ENCODE measurements at places on chromosomes 6 and 20.
A peak's percentile ranks its signal among the peaks of the same experiment; 100 is the strongest.

DNA sequence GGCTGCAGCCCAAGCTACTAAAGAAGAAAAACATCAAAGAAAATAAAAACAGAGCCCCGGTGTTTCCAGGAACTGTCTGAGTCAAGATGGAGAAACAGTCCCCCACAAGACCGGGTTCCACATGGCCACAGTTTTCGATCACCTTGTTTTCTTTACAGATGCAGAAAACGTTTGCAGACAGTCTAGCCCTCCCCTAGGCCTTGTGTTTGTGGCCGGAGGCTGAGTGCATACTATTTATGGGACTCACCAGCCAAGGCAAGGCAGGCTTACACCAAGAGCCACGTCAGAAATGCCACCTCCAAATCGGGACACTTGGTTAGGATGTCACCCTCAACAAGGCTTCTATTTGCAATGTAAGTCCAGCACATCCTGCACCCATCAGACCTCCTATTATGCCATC lies 97.3 kb downstream of the BMP7 start:
- DNase-seq, result no peak

DNA sequence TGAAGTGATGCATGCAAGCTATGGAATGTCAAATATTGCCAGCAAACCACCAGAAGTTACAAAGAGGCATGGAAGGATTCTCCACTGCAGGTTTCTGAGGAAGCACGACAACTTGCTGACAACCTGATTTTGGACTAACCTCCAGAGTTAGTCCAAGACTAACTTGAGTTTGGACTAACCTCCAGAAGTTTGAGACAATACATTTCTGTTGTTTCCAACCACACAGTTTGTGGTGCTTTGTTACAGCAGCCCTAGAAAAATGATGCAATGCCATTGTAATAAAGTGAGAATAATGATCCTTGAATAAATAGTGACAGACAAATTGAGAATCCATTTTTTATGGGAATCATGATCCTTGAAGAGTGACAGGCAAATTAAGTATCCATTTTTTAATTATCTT lies 169.9 kb upstream of the HDDC2 start:
- no peak for DNase-seq

- peak; percentile 3 for DNase-seq
These were observed 157.7 kb downstream of the ID4 start for GRCh38 chr6:19994909-19995308.

- DNase-seq, result no peak
These were observed 229.8 kb upstream of the CEP162 start for GRCh38 chr6:84457276-84457675.

- peak; percentile 1 for DNase-seq
These were observed 319.9 kb downstream of the TRDN start for GRCh38 chr6:123316733-123317323.

GRCh38 chr6:29887330-29887818 lies 55.0 kb upstream of the HLA-A start:
- DNase-seq, result no peak

DNA sequence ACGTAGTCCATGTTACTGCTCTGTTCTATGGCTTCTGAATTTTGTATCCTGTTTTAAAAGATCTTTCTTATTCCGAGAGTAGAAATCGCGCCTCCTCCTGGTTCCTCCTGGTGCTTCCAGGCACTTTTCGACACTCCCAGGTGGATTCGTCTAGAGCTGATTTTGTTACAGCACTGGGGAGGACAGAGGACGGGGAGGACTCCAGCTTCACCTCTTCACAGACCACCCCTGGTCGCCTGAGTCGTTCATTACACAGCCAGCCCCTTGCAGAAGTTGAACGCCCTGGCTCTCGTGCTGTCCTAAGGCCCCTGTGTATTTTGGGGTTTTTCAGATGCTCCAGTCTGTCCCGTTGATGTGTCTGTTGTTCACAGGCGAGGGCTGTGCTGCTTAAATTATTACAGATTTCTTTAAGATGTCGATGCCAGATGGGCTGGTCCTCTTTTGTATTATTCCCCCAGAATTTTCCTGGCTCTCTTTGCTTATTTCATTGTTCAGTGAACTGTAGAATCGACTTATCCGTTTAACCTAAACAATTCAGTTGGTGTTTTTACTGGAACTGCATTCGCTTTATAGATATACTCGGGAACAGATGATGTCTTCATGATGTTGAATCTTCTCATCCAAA lies 30.5 kb downstream of the COL20A1 start:
- no peak for DNase-seq

GRCh38 chr6:137827977-137828810 lies 38.9 kb upstream of the TNFAIP3 start:
- no peak for DNase-seq

DNA sequence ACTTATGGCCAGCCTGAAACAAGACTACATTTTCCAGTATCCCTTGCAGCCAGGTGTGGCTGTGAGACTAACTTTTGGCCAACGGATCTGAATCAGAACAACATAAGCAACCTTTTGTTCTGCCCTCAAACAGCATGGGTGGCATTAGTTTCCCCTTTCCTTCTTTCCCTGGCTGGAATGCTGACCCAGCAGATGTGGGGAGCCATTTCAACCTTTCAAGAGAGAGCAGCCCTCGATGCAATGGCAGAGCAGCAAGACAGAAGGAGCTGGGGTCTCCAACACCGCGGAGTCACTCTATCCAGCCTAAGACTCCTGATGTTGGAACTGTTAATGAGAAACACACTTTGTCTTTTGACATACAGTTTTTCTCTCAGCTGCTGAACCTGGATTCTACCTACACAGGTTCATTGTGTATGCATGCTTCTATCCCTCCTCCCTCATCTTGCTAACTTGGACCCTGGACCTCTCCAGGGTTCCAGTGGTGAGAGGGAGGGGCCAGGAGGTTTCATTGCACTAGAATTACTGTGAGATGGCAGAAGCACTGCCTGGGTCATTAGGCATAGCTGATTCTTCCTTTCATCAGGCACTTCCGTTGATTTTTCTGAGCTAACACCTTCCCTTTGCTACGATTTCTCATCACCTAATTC lies 28.8 kb upstream of the DDR1 start:
- no peak for DNase-seq

- DNase-seq, result no peak
These were observed 70.4 kb downstream of the NOL4L start for GRCh38 chr20:32514760-32515159.

GRCh38 chr6:159008656-159009288 lies 8.8 kb upstream of the RSPH3 start:
- DNase-seq, result peak; percentile 27

GRCh38 chr6:28659250-28659566 lies 133.5 kb downstream of the GPX5 start:
- DNase-seq, result no peak

GRCh38 chr20:35122756-35123405 lies 24.3 kb downstream of the EDEM2 start:
- no peak for DNase-seq

DNA sequence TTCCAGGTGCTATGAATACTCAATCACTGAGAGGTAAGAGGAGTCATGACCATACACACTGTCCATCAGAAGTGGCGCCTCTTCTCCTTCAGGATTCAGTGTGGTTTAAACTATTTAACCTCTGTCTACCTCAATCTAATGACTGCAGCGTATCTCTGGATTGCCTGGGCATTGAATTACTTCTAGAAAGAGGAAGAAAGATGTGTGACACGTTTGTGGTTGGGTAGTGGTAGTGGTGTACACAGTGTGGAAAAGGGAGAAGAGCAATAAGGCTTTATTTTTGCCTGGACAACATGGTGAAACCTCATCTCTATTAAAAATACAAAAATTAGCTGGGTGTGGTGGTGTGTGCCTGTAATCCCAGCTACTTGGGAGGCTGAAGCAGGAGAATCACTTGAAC lies 38.0 kb upstream of the ECHDC1 start:
- DNase-seq, result peak; percentile 83

DNA sequence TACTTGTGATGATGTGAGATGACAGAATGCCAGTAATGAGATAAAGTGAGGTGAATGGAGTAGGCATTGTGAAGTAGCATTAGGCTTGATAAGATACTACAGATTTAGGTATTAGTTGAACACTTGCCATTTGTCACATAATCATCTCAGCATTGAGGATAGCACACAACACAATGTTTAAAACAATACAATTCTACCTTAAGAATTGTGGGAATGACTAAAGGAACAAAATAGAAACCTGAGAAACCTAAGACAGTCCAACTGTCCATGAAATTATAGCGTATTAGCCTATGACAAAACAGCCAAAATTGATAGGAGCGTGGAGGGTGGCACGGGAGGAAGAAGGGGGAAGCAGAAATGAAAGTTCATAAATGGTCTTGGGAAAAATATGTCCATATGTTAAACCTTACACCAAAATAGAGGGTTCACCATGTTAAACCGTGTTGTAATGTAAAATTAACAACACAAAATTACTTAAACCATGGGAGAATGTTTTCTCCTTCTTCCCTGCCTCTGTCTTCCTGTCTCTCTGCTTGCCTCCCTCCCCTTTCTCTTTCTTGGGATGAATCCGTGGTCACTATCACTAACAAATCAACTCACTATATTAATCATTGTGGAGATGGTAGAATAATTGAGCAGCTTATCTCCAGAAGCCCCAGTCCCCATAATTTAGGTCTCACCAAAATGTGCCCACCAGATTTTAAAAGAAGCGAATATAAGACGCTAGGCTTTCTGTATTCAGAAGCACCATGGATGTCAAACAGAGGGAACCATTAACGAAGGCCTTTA lies 33.0 kb upstream of the HFE start:
- DNase-seq, result peak; percentile 29

GRCh38 chr6:100209323-100210136 lies 215.5 kb upstream of the MCHR2 start:
- no peak for DNase-seq

- peak; percentile 41 for DNase-seq
These were observed 223.2 kb upstream of the ECI2 start for GRCh38 chr6:4358414-4359107.

- DNase-seq, result no peak
These were observed 127.9 kb downstream of the CDK19 start for GRCh38 chr6:110687326-110687725.

DNA sequence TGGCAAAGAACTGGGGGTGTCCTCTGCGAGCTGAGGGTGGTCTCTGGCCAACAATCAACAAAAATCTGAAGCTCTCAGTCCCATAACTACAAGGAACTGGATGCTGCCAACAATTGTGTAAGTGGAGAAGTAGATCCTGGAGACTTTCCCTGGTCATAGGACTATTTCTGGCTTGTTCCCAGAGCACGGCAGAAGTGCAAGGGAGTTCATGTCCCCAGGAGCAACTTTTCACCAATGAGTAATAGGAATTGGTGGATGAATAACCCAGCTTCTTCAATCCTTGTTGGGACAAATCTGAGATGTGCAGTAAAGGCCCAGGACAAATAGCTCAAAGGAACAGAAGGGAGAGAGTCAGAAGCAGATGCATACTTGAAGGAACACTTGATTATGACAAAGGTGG lies 95.5 kb downstream of the QRSL1 start:
- no peak for DNase-seq

- no peak for DNase-seq
These were observed 100.9 kb downstream of the TMEM200A start for GRCh38 chr6:130466748-130467061.

GRCh38 chr20:1900321-1900801 lies 5.2 kb downstream of the SIRPA start:
- DNase-seq, result peak; percentile 22

- DNase-seq, result no peak
These were observed 491.3 kb downstream of the MAFB start for GRCh38 chr20:40197691-40198090.

DNA sequence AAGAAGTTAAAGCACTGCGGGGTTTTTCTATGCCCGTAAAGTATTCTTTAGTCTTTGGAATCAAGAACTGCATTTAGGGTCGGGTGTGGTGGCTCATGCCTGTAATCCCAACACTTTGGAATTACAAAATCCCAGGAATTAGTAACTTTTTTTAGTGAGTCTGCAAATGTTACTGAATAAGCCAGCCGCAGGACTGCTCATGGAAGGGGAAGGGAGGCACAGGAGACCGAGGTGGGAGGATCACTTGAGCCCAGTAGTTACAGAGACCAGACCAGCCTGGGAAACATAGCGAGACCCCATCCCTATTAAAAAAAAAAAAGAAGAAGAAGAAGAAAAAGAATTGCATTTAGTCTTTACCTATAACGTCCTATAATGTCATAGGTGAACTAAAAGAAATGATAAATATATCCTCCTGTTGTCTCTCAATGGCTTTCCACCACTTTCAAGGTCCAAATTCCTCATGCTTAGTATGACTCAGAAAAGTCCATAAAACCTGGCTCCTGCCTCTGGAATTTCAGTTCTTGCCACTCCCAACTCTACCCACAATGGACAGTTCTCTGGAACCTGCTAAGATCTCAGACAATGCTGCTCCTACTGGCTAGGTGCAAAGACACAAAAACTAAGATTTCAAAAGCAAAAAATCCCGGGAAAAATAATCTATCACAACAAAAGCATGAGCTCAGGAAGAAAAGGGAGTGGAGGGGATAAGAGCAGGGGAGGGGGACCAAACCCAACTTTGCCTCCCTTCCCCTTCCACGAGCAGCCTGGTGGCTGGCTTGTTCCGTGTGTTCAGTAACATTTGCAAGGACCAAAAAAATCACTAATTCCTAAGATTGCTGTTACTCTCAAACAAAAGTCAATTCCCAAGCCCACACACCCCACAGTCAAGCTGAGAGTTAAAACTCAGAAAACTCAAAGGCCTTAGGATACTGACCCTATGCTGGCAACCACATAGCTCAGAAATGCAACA lies 39.0 kb downstream of the B4GALT5 start:
- no peak for DNase-seq

- peak; percentile 78 for DNase-seq
These were observed 81.5 kb downstream of the CEBPB start for GRCh38 chr20:50272030-50272723.

GRCh38 chr6:73969971-73970970 lies 274.3 kb downstream of the CD109 start:
- peak; percentile 29 for DNase-seq

- no peak for DNase-seq
These were observed 170.0 kb upstream of the DTNBP1 start for GRCh38 chr6:15832841-15833240.

DNA sequence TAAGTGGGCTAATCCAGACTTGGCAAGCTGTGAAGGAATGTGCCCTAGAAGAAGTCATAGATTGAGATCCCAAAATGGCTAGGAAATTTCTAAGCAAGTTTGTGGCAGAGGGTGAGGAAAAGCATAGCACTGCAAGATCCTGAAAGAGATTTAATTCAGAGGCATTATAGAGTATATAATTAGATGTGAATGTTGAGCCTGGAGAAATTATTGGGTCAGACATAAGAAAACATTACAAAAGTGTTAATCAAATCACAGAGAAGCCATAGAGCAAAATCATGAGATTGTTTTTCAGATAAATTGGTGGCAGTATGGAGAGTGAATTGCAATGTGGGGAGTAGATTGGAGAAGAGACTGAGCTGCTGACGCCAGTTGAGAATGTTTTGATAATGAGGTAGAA lies 90.0 kb downstream of the CD2AP start:
- no peak for DNase-seq

- DNase-seq, result peak; percentile 82
These were observed 1.2 kb downstream of the SLC2A4RG start for GRCh38 chr20:63740627-63741353.

DNA sequence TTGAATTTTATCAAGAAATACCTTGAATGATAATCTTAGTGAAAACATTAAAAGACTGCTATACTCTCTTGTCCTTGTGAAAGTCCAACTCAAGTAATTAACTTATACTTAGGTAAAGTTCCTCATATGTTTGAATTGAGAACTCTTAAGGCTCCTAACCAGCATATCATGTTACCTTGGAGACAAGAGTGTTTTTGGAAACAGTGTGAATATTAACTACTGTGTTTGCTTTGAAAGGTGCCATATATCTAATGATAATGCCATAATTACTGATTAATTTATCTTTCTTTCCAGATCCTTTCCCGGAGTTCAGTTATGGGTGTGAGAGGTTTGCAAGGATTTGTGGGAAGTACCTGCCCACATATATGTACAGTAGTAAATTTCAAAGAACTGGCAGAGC lies 10.5 kb downstream of the FAM120B start:
- DNase-seq, result no peak

Measured in MV-4-11 (cell line).